ENCODE measurements at places on chromosomes 2 and 18. TPM values are rescaled to one million over a fixed set of nuclear protein-coding genes. Genes with fewer than 3 reads are reported as not detected.

- DNase-seq: no peak
Observed at GRCh38 chr2:236215761-236216333, 47.7 kb upstream of the GBX2 start.

GRCh38 chr2:97784953-97785352 lies 71.6 kb downstream of the ZAP70 start:
- DNase-seq: no peak

GRCh38 chr2:174595116-174595809 lies 2.3 kb downstream of the WIPF1 start:
- no peak for DNase-seq

Gene CAVIN2
- not detected for total RNA-seq

Gene CHRND
- not detected for total RNA-seq
